ENCODE measurements at places on chromosomes 12 and 14. TPM values are rescaled to one million over a fixed set of nuclear protein-coding genes. Genes with fewer than 3 reads are reported as not detected.
A peak's percentile ranks its signal among the peaks of the same experiment; 100 is the strongest.

The DYRK2 gene
- total RNA-seq: 27.0 TPM

GRCh38 chr12:72330301-72330700 is 58.1 kb downstream of the TRHDE start:
- no peak overlapping the region for H3K4me3 ChIP-seq
- no peak overlapping the region for H3K27ac ChIP-seq
- H3K36me3 ChIP-seq: no peaks in the 10 kb centered on the region
- no peaks in the 10 kb centered on the region for H3K27me3 ChIP-seq
- DNase-seq: peak; percentile 73
- H3K4me1 ChIP-seq: no peaks in the 10 kb centered on the region

GRCh38 chr12:12016284-12017100 is 54.2 kb upstream of the BCL2L14 start:
- peak; percentile 39 for DNase-seq
- H3K36me3 ChIP-seq: peaks cover 7% of the 10 kb centered on the region
- H3K4me3 ChIP-seq: no peak overlapping the region
- H3K27ac ChIP-seq: no peak overlapping the region
- peaks cover 2% of the 10 kb centered on the region for H3K4me1 ChIP-seq

The ACOT4 gene
- total RNA-seq: 0.46 TPM

All from endodermal cell (in vitro differentiated cells).